ENCODE measurements at places on chromosomes 5 and 9. TPM values are rescaled to one million over a fixed set of nuclear protein-coding genes. Genes with fewer than 3 reads are reported as not detected.

Gene IFNB1
- not detected for total RNA-seq

Gene WASHC1
- 9.2 TPM for total RNA-seq

Gene ANKRD31
- 0.13 TPM for total RNA-seq

Gene GOLM1
- 71.0 TPM for total RNA-seq

Gene GABRB2
- total RNA-seq: 0.20 TPM

Gene SLC27A6
- total RNA-seq: 3.3 TPM

Gene C5orf58
- 1.4 TPM for total RNA-seq

Gene IFNK
- total RNA-seq: not detected

Gene SLC45A2
- not detected for total RNA-seq

DNA sequence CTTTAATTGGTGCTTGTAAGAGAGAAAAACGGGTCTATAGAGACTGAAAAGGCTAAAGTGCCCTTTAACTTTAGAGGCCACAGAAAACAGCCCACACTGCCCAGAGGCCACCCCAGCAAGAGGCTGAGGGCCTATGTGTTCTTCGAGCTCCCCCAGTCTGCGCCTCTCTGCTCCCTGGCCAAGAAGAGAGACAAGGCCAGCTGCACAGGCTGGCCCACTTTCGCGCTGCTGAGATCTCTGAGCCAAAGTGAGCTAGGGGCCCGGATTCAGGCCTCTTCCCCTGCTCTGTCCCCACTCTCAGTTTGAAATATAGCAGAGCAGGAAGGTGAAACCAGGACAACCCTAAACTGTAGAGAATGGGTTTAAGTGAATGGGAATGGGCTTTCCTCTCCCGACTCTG is 132.0 kb upstream of the TRIM32 start:
- no peak for DNase-seq
- H3K4me1 ChIP-seq: no peaks in the 10 kb centered on the region
- H3K4me3 ChIP-seq: no peak overlapping the region
- H3K27me3 ChIP-seq: no peaks in the 10 kb centered on the region
- H3K27ac ChIP-seq: no peak overlapping the region
- H3K36me3 ChIP-seq: no peaks in the 10 kb centered on the region

DNA sequence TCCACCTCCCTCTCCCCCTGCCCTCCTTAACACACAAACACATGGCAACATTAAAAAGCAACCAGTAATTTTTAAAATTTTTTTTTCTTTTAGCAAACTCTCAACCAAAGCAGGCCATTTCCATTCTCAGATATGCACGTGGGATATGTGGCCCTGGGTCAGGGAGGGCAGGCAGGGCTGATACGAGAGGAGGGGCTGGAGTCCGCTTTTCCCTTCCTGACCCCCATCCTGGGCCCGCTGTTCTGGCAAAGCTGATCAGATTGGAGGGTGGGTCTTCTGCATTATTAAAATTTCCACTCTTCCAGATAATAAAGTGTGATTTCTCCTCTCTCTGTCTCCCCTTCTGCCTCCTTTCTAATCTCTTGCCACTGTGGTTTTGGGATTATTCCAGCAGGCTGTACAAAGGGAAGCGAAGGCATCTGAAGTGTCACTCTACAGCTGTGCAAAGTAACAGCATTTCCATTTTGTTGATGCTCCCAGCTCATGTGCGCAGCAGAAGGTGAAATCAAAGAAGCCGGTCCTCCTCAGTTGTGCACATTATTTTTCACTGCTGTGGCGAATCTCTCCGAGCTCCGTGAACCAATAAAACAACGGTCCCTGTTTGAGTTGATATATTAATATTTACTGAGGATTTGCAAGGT is 12.0 kb downstream of the IRX1 start:
- DNase-seq: no peak
- no peak overlapping the region for H3K27ac ChIP-seq
- no peaks in the 10 kb centered on the region for H3K36me3 ChIP-seq

DNA sequence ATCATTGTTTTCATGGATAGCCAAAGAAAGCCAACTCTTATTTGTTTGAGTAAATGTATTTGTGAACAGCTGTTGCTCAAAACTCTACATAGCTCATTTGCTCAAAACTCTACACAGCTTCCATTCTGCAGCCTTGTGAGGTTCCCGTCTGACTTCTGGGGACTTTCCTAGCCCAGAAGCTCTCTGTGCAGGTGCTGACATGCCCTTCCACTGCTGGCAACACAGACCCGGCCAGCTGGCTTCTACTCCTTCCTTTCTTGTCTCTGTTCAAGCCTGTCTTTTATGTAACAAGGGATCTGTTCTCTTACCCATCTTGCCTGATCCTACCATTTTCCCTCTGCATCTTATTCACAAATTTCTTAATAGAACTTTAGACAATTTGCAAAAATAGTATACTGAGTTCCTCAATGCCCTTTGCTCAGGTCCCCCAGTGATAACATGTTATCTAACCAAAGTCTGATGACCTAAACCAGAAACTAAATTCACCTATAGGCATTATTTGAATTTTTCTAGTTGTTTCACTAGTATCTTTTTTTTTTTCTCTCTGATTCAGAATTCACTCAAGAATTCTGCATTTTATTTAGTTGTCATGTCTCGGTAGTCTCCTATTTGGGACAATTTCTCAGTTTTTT is 556.5 kb upstream of the SEMA6A start:
- H3K4me1 ChIP-seq: no peaks in the 10 kb centered on the region
- DNase-seq: no peak
- H3K27ac ChIP-seq: no peak overlapping the region
- peaks cover 8% of the 10 kb centered on the region for H3K36me3 ChIP-seq
- no peak overlapping the region for H3K4me3 ChIP-seq

- no peak for DNase-seq
- H3K4me3 ChIP-seq: peak overlapping the region; percentile 86
- peaks cover 9% of the 10 kb centered on the region for H3K4me1 ChIP-seq
- no peak overlapping the region for H3K27ac ChIP-seq
- H3K36me3 ChIP-seq: no peaks in the 10 kb centered on the region
- peaks cover 14% of the 10 kb centered on the region for H3K27me3 ChIP-seq
Observed at GRCh38 chr9:99818500-99818899, 3.2 kb upstream of the NR4A3 start.

DNA sequence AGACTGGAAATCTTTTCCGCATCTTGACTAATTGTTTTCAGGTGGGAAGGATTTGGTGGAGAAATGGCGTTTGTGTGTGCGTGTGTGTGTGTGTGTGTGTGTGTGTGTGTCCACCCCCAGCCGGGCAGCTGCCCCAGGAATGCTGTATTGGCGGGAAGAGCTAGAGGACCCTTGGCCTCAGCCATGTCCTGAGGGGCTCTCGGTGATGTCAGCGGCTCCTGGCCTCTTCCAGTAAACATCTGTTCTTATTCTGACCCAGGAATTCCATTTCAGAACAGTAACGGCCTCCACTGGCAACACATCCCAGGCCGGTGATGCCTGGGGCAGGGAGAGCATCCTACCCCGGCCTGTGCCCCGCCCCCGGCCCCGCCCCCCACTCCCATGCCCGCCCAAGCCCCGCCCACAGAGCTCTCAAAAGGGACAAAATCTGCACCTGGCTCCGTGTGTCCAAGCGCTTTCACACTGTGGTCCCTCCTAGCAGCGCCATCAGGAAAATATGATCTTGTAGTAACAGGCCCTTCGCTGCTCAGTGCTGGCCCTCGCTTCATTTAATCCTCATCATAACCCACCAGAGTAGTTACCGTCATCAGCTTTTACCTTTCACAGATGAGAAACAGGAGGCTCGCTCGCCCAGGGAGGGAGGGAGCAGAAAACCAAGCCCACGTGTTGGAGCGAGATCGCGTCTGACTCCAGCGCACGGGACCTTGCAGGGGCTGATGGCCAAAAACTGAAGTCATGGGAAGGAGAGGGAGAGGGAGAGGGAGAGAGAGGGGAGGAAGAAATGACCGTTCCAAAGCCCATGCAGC is 18.9 kb downstream of the ADAMTS2 start:
- H3K36me3 ChIP-seq: no peaks in the 10 kb centered on the region
- no peaks in the 10 kb centered on the region for H3K4me1 ChIP-seq
- DNase-seq: peak; percentile 78
- peak overlapping the region; percentile 76 for H3K4me3 ChIP-seq
- H3K27me3 ChIP-seq: peaks cover 9% of the 10 kb centered on the region

DNA sequence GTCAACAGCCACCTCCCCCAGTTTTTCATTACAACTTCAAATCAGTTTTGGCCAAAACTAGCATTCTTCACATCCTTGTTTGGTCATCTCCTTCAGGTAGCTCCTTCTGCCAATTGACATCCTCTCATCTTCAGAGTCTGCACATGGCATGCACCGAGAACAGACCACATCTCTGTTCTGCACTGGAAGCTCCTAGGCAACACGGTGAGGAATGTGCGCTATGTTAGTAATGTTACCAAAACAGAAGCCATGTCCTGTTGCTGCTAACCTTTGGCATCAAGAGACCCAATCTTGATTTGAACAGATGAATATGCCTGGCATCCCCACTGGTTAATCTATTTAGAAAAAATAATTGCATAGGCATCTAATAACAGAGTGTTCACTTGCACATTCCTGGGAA is 5.1 kb upstream of the HK3 start:
- H3K27me3 ChIP-seq: no peaks in the 10 kb centered on the region
- H3K27ac ChIP-seq: no peak overlapping the region
- no peaks in the 10 kb centered on the region for H3K4me1 ChIP-seq
- no peak for DNase-seq
- peaks cover 44% of the 10 kb centered on the region for H3K36me3 ChIP-seq

GRCh38 chr5:168726342-168726741 is 147.2 kb upstream of the PANK3 start:
- DNase-seq: no peak
- H3K36me3 ChIP-seq: no peaks in the 10 kb centered on the region
- no peaks in the 10 kb centered on the region for H3K4me1 ChIP-seq
- no peak overlapping the region for H3K27ac ChIP-seq
- H3K4me3 ChIP-seq: no peak overlapping the region

GRCh38 chr9:136044207-136044970 is 50.7 kb downstream of the NACC2 start:
- H3K4me1 ChIP-seq: no peaks in the 10 kb centered on the region
- H3K36me3 ChIP-seq: 0 out of 2 replicates have a peak, but pooled peaks cover 4% of the 10 kb centered on the region
- no peak for DNase-seq
- H3K27ac ChIP-seq: no peak overlapping the region
- no peaks in the 10 kb centered on the region for H3K27me3 ChIP-seq

- H3K36me3 ChIP-seq: no peaks in the 10 kb centered on the region
- no peak for DNase-seq
- no peak overlapping the region for H3K27ac ChIP-seq
- H3K4me3 ChIP-seq: no peak overlapping the region
- no peaks in the 10 kb centered on the region for H3K4me1 ChIP-seq
- H3K27me3 ChIP-seq: no peaks in the 10 kb centered on the region
Observed at GRCh38 chr5:168724227-168724626, 145.1 kb upstream of the PANK3 start.

- no peak overlapping the region for H3K4me3 ChIP-seq
- no peak overlapping the region for H3K27ac ChIP-seq
- H3K27me3 ChIP-seq: peaks cover 3% of the 10 kb centered on the region
- H3K36me3 ChIP-seq: no peaks in the 10 kb centered on the region
Observed at GRCh38 chr9:97972753-97973152, 10.4 kb upstream of the ANP32B start.

- no peaks in the 10 kb centered on the region for H3K4me1 ChIP-seq
- DNase-seq: no peak
- H3K36me3 ChIP-seq: no peaks in the 10 kb centered on the region
Observed at GRCh38 chr5:39249564-39250274, 30.4 kb upstream of the FYB1 start.

- peaks cover 32% of the 10 kb centered on the region for H3K36me3 ChIP-seq
- peaks cover 10% of the 10 kb centered on the region for H3K4me1 ChIP-seq
- H3K27ac ChIP-seq: no peak overlapping the region
- peak; percentile 79 for DNase-seq
- no peaks in the 10 kb centered on the region for H3K27me3 ChIP-seq
- H3K4me3 ChIP-seq: peak overlapping the region; percentile 92
Observed at GRCh38 chr9:34991607-34992375, 2.2 kb downstream of the DNAJB5 start.

DNA sequence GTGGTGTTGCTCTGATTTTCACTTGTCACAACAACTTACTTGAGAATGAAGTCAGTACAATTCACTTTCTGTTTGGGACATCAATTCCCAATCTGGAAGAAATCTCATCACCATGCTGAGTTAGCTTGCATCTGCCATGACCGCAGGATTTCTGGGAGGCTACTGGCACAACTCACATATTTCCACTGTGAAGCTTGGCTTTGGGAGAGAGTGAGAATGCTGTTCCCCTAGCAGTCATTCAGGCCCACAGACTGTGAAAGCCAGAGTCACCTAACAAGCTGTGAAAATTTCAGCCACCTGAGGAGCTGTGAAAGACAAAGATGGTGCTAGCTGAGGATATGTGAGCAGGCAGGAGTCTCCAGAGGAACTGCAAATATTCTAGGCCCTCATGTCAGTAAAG is 365.2 kb upstream of the TUSC1 start:
- peaks cover 7% of the 10 kb centered on the region for H3K36me3 ChIP-seq
- no peak overlapping the region for H3K27ac ChIP-seq
- H3K27me3 ChIP-seq: no peaks in the 10 kb centered on the region
- H3K4me3 ChIP-seq: no peak overlapping the region

- H3K27ac ChIP-seq: no peak overlapping the region
- no peaks in the 10 kb centered on the region for H3K27me3 ChIP-seq
- H3K36me3 ChIP-seq: no peaks in the 10 kb centered on the region
- no peak for DNase-seq
- no peak overlapping the region for H3K4me3 ChIP-seq
Observed at GRCh38 chr5:109326919-109327318, 82.9 kb downstream of the PJA2 start.

DNA sequence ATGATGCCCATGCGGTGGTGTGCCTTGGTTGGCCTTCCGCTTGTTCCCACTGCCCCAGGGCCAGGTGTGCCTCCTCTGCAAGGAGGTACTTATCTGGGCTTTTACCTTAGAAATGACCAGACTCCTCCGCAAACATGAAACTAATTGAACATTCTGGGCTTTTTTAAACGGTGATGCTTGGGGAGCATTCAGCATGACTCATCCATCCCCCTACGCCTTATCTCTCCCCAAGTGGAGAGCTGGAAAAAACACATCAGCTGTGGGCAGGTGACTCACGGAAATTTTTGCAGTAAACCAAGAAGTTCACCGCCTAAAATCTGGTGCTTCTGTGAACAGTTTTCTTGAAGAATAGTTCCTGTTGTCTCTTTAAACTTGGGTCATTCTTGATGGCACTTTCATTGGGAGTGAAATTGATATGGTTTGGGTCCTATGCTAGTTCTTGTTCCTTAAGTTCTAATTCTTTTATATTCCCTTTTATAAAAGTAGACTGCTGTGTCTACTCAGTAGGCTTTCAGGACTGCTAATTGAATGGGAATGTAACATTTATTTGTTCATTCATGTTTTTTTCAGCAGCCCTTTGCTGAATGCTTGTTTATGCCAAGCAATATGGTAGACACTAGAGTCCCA is 39.6 kb downstream of the SFXN1 start:
- no peak overlapping the region for H3K27ac ChIP-seq
- H3K4me3 ChIP-seq: no peak overlapping the region
- H3K27me3 ChIP-seq: no peaks in the 10 kb centered on the region
- no peak for DNase-seq
- peaks cover 85% of the 10 kb centered on the region for H3K36me3 ChIP-seq
- no peaks in the 10 kb centered on the region for H3K4me1 ChIP-seq
